ENCODE measurements at places on chromosomes 7 and 10.

DNA sequence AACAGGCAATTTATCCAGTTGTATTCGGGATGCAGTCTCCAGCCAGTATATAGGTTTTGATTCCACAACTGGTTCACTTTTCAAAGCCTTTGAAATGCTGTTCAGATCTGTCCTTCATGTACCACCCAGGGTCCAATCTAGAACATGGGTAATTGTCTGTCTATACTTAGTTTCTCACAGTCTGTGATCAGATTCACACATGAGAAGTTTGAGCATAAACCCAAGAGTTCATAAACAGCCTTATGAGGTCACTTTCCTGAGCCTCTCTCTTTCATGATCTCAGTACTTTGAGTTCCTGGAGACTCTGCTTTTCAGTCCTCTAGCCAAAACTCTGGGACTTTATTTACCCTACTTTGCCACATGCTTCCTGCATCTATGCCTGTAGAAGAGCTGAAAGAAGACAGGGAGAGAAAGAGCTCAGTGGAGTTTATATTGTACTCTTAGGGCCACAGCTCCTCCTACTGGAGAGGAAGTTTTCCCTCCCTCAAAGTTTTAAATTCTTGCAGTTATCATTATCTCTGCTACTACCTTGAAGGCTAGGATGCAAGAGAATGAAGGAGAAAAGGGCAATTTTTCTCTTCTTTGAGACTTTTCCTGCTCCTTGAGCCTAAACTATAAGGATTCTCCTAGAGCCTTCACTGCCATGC, 172.0 kb downstream of the ZEB1 start:
- DNase-seq, result no peak

- no peak for DNase-seq
Observed at GRCh38 chr7:123367484-123368122, 166.8 kb downstream of the IQUB start.

GRCh38 chr7:44051611-44052220, 7.2 kb downstream of the DBNL start:
- DNase-seq, result no peak

- DNase-seq, result no peak
Observed at GRCh38 chr10:85888004-85888403, 478.6 kb downstream of the GRID1 start.

DNA sequence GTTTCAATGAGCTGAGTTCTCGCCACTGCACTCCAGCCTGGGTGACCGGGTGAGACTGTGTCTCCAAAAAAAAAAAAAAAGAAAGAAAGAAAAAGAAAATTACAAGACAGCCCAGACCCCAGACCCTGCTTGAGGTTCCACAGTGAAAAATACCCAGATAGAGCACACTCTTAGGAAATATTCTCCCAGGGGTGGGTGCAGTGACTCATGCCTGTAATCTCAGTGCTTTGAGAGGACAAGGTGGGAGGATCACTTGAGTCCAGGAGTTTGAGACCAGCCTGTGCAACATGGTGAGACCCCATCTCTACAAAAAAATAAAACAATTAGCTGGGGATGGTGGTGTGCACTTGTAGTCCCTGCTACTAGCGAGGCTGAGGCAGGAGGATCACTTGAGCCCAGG, 41.1 kb upstream of the GTF2IRD1 start:
- DNase-seq, result no peak

DNA sequence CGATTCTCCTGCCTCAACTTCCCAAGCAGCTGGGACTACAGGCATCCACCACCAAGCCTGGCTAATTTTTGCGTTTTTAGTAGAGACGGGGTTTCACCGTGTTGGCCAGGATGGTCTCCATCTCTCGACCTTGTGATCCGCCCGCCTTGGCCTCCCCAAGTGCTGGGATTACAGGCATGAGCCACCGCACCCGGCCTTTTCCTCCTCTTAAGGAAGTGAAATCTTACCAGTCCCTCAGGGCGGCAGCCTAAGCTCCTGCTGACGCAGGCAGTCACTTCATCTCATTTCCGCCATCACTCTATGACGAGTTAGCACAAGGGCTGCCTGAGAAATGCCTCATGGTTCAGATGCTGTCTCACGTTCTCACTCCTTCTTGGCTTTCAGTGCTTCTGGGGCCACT, 246.0 kb upstream of the SHH start:
- DNase-seq, result no peak

GRCh38 chr10:117448802-117449201, 73.6 kb upstream of the PDZD8 start:
- DNase-seq, result no peak

- no peak for DNase-seq
Observed at GRCh38 chr7:74199551-74200355, 10.1 kb upstream of the LAT2 start.

DNA sequence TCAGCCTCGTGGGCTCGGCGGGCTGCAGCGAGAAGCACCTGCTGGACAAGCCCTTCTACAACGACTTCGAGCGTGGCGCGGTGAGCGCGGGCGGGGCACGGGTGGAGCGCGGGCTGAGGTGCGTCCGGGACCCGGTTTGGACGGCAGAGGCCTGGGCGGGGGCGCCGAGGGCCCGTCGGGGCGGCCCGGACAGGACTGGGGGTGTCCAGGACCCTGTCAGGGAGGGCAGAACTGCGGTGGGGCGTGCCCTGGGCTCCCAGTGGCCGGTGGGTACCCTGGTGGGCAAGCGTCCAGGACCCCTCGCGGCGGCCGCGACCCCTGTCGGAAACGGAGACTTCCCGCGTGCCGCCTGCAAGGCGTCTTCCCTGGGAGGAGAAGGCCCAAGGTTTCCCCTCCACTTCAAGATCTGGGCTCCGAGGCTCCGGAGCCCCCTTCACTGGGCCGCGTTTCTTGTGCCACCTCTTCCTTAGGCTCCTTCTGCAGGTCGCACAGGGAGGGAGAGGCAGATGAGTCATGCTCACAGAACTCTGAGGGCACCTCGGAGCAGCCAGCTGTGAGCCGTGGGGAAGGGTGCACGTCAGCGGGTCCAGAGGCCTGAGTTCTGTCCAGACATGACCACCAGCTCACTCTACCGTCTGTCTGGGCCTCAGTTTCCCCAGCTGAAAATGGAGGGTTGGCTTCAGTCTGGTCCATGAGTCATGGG, 485 bp downstream of the ALOX5 start:
- DNase-seq, result no peak

DNA sequence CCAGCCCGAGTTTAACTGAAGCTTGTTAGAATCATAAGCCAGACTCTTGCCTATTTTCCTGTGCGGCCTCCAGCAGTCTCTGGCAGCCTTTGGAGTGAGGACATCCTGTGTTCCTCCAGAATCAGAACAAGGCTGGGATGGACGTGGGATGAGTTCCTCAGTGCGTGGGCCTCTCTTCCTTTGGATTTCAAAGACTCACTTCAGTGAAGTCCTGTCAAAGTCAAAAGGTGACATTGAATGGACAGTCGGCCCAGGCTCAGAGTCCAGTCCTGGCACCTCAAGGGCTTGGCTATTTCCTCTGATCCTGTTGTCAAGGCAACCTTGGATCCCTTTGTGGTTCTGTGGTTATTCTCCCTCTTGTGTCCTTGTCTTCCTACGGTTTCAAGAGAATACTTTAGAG, 21.4 kb upstream of the SMC3 start:
- DNase-seq, result no peak

DNA sequence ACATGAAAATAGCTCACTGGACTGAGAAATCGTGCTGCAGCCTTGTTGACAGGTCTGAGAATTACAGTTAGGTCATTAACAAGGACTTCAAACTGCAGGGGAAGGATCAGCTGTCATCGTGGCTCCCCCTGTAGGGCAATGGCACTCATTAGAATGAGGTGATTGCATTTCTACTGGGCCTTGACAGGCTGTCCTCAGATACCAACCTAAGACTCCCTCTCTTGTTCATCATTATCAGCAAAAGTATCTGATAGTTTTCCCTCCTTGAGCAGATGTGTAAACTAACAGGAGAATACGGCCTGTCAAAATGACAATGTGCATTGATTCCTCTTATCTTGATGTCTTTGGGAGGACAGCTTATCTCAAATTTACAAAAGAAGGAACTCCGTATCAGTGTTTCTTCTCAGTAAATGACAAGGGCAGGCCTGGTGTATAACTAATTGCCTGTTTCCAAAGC, 648.5 kb upstream of the LRRN3 start:
- DNase-seq, result no peak

DNA sequence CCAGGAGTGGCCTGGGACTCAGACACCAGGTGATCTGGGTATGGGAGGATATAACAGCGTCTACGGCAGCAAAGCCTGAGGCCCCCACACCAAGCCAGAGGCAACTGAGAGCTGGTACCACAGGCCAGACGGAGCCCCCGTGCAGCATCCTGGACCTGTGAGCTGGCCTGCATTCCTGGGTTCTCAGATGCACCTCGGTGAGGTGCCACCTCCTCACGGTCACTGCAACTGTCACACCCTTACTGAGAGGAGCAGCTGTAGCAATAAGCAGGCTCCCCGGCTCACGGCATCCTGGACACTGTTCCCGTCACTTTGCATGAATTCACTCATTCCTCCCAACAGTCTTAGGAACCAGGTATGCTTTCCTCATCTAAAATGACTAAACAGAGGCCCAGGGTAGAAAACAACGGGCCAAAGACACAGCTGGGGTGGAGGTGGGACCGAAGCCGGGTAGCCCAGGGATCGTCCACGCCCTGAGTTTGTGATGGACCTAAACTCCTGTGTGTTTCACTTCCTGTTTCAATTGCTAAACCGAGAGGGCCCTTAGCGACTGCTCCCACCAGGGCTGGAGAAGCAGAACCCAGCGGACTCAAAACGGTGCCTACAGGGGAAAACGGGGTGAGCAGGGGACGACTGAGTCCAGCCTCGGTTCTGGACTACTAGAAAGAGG, 98.7 kb downstream of the CTBP2 start:
- no peak for DNase-seq

Measured in T-helper 2 cell treated with Interferon-gamma antibody and Interleukin-4, amounts not matched to agents 5 μg/mL and 100 μg/mL, for 36 hours (primary cell).